ENCODE measurements at places on chromosomes 2 and 18.

GRCh38 chr18:67916097-67916496 lies 399.6 kb upstream of the DSEL start:
- no peak for DNase-seq

GRCh38 chr2:33581872-33582271 lies 17.2 kb downstream of the FAM98A start:
- DNase-seq: no peak

DNA sequence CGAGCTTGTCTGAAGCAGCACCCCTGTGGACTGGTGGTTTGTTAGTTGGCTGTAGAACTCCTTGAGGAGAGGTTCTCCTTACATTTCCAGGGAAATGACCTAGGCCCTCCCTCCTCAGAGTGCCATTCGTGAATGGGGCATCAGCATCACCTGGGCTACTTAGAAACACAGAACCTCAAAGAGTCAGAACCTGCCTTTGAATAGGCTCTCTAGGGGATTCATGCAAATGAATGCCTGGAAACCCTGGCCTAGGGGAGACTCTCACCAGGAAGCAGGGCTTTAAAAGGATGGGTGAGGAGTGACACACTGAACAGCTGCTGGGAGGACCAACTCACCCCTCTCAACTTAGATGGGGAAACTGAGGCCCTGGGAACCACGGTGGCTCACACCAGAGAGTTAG lies 2.1 kb upstream of the MOCOS start:
- DNase-seq: no peak

DNA sequence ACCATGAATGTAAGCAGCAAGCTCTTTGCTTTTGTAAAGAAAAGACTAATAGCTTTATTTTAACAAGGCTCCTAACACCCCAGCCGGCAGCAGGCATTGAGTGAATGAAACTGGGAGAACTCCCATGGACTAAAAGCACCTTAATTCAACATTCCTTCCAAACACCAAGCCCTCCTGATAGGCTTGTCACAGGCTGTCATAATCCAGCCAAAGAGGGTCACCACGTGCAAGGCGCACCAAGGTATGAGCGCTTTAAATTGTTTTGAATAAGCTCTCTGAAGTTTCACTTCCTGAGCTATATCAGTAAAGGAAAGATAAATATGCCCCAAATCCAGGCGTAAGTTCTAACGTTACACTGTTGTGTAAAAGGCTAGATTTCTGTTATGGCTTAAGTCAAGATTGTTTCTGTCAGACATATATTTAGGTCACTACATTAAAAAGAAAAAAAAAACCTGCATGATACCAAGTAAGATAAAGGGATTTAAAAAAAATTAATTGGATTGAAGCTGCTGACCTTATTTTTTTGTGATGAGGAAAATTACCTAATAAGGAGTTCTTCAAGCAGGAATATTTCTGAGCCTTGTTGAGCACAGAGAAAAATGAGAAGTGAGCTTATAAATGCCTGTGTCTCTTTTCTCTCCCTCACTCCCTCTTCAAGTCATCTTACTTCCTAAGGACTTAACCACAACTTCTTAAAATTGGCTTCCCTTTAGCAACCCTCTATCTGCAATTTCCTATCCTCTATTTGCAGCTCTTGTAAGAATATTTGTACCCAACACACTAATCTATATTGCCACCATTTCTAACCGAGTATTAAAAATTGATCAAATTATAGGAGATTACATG lies 136.1 kb upstream of the NRP2 start:
- no peak for DNase-seq

GRCh38 chr18:74069178-74070050 lies 78.2 kb downstream of the FBXO15 start:
- no peak for DNase-seq

DNA sequence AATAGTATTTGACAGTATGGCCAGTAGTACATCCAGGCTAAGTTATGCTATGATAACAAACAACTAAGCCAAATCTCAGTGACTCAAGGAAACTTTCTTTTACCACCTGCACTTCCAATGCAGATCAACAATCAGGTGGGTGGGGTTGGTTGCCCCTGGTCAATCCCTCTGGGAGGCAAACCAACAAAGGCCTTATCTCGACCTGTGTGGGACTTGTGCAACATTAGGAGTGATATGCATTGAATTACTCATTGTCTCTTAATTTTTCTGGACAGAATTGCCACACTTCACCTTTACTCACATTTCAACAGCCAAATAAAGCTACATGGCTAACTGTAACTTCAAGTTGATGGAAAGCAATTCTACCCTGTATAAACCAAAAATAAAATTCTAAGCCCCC lies 1049.3 kb upstream of the CDH2 start:
- no peak for DNase-seq

DNA sequence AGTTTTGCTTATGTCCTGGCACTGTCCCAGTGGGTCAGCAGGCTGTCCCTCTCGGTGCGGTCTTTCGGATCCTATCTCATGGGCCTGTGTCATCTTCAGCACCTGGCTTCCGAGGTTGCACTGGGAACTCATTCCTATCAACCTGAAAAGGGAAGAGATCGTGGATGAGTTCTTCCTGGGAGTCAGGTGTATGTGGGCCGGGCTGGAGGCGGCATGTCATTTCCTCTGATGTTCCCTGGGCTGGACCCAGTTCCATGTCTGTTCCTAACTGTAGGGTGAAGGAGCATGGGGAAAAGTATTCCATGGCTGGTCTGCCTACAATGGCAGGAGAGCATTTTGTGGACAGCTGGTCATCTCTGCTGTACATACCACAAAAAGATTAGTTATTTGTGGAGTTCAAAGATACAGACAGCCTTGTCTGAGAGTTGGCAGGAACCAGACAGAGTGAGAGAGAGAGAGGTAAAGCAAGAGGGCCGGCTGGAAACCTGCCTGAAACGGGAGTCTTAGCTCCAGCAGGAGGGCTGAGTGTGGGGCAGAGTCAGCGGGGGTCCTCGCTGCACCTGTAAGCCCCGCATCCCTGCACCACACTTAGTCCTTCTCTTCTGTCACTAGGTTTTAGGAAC lies 25.2 kb downstream of the FAM228A start:
- DNase-seq: no peak

DNA sequence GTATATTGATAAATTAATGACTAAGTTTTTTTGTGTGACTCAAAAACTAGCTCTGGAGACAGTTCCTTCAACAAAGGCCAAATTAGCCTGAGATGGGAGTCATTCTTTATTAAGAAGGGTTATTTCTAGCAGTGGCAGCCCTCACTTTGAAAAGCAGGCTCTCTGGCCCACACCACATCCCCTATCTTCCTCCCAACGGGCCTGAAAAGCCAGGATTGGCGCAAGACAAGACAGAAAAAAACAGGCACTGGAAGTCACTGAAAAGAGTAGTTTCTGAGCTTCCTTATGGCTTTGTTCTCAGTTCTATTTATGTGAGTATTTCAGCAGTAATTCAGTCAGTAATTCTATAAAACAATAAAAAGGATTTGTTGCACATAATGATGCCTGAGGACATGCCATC lies 149.0 kb downstream of the LAMA3 start:
- no peak for DNase-seq

GRCh38 chr18:45014047-45014501 lies 333.4 kb downstream of the SETBP1 start:
- no peak for DNase-seq

GRCh38 chr2:112634153-112634873 lies 11.4 kb upstream of the SLC20A1 start:
- no peak for DNase-seq

GRCh38 chr2:164675027-164675426 lies 53.7 kb upstream of the GRB14 start:
- no peak for DNase-seq

DNA sequence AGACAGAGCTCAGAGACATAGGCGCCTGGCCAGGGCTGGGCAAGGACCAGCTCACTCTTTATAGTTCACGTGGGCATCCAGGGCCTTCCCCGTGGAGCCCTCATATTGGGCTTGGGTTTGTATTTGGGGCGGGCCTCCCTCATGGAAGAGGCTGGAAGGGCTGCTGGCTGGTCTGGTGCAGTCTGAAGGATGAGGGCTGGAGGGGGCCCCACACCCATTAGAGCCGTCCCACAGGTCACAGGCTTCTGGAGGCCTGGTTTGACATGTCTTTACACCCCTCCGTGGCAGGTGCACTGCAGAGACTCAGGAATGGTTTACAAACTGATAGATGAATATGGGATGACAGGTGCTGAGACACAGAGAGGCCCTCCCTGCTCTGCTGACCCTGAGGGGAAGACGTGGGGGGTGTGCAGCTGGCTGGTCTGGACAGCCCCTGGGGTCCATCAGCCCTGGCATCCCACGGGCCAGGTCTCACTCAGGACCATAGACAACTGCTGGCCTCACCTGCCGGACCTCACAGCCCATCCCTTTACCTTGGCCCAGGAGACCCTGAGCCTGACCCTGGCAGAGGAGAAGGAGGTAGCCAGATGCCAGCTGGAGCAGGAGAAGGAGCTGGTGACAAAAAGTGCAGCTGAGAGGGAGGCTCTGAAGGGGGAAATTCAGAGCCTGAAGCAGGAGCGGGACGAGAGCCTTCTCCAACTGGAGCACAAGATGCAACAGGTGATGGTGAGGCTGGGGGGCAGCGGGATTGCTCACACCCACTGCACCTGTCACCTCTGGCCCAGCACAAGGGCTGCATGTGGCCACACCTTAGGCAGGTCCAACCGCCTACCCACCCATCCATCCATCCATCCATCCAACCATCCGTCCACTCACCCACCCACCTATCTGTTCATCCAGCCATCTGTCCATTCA lies 43.9 kb downstream of the CROCC2 start:
- no peak for DNase-seq

DNA sequence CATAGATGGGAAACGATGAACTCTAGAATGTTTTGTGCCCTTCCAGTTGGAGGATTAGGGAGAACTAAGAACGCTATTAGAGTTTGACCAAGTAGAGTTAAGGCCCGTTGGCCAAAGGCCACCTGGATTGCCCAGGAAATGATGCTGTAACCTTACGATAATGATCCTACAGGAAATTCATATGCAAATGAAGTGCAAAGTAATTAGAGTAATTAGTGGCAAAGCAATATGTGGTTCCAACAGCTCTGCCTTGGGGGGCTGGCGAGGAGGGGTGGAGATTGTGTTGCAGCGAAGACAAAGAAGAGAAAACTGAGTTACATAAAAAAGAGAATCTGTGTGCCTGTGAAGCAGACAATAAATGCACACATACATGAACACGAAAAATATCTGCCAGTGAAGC lies 61.5 kb upstream of the BOD1L2 start:
- no peak for DNase-seq

- DNase-seq: no peak
Observed at GRCh38 chr2:239190361-239190760, 210.5 kb downstream of the HDAC4 start.

- no peak for DNase-seq
Observed at GRCh38 chr18:41326311-41326710, 628.7 kb upstream of the PIK3C3 start.

- no peak for DNase-seq
Observed at GRCh38 chr2:232854082-232854481, 16.0 kb upstream of the SNORC start.

DNA sequence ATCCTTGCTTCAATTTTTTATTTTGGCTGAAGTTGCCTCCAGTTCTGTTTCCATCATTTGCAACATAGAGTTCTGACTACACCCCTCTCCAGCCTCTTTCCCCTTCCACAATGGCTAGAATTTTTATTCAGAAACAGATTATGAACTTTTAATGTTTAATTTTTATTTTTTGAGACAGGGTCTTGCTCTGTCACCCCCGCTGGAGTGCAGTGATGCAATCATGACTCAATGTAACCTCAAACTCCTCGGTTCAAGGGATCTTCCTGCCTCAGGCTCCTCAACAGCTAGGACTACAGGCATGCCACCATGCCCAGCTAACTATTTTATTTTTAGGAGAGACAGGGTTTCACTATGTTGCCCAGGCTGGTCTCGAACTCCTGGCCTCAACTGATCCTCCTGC lies 2.8 kb downstream of the NTSR2 start:
- DNase-seq: no peak

GRCh38 chr2:20138696-20139095 lies 86.2 kb downstream of the SDC1 start:
- no peak for DNase-seq

DNA sequence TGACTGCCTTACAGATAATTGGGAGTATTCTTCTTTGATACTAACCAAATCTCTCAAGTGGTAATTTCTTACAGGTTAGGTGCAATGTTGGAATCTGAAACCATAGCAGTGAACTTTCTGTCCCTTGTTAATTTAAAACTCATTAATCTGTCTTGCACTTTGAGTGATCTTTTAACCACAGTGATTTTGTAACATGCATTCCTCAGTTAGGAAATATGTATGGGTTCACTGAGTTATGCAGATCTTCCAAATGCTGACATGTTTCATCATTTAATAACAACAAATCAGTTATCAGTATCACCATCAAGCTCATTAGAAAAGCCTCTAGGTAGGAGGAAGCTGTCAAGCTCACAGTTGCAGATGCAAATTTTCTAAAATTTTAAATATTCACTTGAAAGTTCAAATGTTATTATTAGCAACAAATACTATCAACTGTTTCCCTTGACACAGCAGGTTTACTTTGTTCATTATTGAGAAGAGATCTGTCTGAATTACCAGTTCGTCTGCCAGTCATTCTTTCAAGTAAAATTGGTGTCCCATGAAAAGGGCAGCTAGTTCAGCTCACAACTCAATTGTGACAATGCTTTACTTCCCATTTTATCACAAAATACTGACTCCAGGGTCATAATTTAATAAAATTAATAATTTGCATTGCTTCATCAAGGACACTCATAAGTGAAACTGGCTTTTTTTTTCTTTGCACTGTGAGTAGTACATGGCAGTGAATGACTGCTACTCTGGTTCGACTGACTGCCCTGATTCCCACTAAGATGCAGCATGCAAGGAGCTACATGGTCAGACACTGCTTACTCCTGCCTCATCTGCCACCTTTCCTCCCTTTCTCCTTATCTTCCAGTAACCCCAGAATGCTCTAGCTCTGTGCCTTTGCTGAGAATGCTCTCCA lies 31.6 kb downstream of the SUCLG1 start:
- no peak for DNase-seq

- no peak for DNase-seq
Observed at GRCh38 chr2:208820014-208820688, 413.6 kb downstream of the PTH2R start.

GRCh38 chr2:41127351-41127750 lies 675.5 kb upstream of the SLC8A1 start:
- no peak for DNase-seq

- no peak for DNase-seq
Observed at GRCh38 chr18:23377669-23378301, 75.3 kb upstream of the RIOK3 start.

DNA sequence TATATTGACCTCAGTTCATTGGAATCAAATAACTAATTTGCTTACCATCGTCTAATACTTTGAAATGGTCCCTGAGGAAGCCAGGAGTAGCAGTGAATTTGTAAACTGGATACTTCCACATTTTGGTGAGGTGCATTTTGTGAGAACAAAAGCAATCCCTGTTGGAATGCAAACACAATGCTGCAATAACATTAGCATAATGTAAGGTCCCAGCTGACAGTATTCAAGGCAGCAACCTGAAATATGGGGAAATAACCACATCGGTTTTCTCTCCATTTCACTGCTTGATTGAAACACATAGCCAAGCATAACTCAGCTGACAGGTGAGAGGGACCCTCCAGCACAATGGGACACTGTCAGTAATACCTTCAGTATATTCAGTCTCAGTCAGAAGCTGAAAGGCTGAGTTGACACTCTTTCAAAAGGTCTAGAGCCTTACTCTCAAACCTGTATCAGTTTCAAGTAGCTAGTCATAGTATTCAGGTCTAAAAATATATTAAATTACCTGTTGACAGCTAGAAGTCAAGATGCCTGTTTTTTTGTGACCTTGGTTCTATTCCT lies 1311.9 kb upstream of the NRXN1 start:
- no peak for DNase-seq
